CD4-positive, alpha-beta T cell treated with Interleukin-10 for 1 hour (primary cell): ENCODE measurements at places on chromosomes 16 and 17.

GRCh38 chr16:68105611-68106010 lies 20.4 kb downstream of the NFATC3 start:
- DNase-seq: no peak

DNA sequence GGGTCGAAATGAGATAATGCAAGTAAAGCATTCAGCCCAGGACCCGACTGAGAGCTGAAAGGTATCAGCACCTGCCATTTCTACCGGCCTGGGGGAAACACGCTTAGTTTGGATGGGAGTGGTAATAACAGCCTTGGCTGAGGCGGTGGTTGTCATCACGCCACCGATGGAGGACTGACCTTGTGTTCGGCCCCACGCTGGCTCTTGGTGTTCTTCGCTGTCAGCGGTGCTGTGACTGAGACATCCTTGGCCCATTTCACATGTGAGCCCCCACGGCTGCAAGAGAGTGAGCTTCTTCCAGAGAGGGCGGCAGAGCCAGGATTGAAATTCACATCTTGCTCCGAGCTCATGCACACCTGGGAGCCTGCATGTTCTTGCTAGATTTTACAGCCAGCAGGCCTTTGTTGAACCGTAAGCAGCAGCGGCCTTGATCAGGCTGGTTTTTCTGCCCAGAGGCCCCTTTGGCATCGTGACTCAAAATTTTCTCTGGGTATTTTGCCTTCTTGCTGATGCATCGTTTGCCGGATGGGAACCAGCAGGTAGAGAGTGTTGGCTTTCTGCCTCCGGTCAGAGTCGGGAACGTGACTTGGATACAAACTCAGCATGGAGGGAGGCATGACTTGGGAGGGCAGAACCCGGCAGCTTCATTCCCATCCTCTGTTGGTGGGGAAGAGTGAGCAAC lies 341.5 kb downstream of the SNX29 start:
- no peak for DNase-seq

DNA sequence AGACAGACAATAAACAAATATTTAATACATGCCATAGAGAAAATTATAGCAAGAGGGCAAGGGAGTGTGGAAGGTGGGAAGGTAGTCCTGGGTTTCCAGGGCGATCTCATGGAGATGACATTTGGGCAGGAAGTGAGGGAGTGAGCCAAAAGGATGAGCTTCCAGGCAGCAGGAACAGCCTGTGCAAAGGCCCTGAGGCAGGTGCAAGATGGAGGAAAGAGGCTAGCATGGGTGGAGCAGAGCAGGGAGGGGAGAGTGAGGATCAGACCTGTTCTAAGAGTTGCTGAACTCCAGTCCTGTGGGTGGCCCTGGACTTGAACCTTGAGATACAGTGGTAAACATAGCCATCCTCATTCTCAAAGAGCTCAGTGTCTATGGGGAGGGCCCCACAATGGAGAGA lies 94.7 kb downstream of the MGAT5B start:
- DNase-seq: no peak

GRCh38 chr17:36509272-36509985 lies 22.9 kb downstream of the ZNHIT3 start:
- DNase-seq: no peak

DNA sequence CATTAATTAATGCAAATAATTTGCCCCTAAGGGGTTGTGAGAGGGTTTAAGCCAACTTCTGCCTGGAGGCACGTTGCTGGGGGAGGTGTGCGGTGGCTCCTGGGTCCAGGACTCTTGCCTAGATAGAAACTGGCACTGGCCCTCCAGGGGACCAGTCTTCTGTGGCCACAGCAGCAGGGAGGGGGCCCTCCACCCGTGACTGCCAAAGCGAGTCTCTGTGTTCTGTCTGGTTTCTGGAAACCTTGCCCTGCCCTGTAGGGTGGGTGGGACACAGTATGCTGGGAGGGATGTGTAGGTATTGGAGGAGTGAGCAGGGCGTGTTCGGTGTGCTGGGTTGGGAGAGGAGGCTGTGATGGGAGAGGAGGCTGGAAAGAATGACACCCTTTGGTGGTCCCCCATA lies 78.8 kb downstream of the TBC1D16 start:
- DNase-seq: no peak

GRCh38 chr16:19831678-19832077 lies 53.0 kb downstream of the GPRC5B start:
- DNase-seq: no peak

DNA sequence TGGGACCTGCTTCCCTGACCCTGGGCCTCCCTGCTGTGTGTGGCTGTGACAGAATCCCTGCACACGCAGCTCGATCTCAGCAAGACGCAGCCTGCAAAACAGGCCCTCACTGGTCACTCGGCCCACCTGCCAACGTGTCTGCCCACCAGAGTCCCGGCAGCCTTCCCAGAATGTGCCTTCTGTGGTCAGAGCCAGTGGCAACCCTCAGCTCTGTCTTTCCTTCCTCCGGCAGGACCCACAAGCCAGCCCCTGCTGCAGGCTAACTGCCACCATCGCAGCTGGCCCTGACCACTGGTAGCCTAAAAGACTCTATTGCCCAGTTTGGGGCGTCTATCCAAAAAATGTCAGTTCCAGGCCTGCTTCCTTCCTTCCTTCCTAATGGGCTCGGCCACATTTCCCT lies 83.2 kb downstream of the LITAF start:
- DNase-seq: no peak

GRCh38 chr17:64081802-64082799 lies 47.8 kb downstream of the ERN1 start:
- DNase-seq: peak; percentile 66

DNA sequence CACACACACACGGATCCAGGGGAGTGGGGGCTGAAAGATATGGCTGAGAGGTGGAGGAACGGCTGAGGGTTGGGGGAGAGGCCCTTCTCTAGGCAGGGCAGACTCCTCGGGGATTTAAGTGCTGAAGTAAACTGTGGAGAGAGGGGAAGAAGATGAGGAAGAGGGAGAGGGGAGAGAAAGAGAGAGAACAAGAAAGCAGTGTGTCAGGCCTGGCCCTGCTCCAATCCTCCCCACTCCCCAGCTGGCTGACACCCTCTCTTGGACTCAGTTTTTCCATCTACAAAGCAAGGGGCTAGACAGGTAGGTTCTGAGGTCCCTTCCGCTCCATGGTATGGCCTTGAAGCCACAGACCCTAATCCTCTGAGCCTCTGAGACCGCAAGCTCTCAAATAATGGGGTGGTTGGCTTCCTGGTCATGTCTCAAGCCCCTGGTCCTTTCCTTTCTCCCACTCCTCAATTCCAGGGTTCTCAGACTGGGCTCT lies 2.0 kb downstream of the VAMP2 start:
- peak; percentile 35 for DNase-seq

DNA sequence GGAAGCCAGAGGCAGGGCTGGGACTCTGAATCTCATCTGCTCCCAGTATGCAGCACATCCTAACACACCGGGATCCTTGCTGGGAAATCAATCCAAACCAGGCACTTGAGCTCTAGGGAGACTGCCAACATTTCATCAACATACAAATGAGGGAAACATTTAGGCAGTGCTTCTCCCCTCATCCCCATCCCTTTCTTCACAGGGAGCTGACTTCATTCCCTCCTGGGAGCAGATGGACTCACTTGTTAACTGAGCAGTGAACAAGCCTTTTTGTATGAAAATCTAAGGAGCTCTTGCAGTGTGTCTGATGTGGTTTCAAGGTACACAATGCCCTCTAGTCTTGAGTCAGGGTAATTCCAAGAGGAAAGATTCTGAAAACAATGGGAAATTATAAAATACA lies 96.3 kb downstream of the TMEM114 start:
- DNase-seq: no peak

- DNase-seq: no peak
Observed at GRCh38 chr16:47278306-47278970, 134.7 kb upstream of the NETO2 start.

GRCh38 chr16:86297391-86297790 lies 212.9 kb upstream of the FOXF1 start:
- no peak for DNase-seq

DNA sequence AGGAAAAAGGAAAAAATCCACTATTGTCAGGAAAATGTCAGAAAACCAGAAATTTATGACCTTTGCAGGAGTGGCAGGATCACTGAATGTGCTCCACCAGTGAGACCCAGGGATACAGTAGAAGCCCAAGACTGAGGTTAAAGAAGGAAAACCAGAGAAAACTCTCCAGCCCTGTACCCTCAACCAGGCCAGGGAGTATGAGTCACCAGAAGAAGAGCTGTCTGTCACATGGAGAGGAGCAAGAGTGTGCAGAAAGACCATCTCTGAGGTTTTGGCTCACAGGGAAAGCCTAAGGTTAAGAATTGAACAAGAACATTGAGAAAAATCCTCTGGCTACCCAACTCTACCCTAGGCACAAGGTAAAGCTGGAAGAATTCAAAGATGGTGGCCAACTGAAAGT lies 47.6 kb upstream of the MON1B start:
- no peak for DNase-seq

GRCh38 chr17:68431045-68431608 lies 26.2 kb downstream of the WIPI1 start:
- DNase-seq: no peak

DNA sequence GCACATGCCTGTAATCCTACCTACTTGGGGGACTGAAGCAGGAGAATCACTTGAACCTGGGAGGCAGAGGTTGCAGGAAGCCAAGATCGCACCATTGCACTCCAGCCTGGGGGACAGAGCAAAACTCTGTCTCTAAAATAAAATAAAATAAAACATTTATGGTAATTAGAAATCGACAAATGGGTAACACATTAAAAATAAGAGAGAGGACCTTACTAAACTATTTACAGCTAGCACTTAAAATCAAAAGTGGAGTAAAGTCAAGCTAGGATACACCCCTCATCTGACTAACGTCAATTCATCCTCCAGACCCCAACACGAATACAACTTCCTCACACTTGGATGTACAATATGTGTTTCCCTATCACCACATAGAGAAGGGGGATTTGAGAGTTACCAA lies 27.8 kb upstream of the RHOT1 start:
- DNase-seq: no peak

GRCh38 chr16:86591270-86591669 lies 12.9 kb downstream of the FOXL1 start:
- DNase-seq: no peak

GRCh38 chr16:28882551-28883160 lies 4.4 kb downstream of the ATP2A1 start:
- DNase-seq: no peak

DNA sequence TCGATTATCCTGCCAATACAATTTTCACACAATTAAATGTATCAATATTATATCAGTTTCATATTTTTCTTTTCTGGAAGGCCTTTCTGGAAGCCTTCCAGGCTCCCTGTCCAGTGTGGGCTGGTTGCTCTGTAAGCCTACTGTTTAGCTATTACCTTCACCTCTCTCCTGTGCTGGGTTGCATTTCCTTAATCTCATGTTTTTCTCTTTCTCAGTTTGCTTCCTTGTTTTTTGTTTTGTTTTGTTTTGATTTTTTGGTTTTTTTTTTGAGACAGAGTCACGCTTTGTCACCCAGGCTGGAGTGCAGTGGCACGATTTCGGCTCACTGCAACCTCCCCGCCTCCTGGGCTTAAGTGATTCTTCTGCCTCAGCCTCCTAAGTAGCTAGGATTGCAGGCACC lies 6.8 kb downstream of the SEPHS2 start:
- no peak for DNase-seq

DNA sequence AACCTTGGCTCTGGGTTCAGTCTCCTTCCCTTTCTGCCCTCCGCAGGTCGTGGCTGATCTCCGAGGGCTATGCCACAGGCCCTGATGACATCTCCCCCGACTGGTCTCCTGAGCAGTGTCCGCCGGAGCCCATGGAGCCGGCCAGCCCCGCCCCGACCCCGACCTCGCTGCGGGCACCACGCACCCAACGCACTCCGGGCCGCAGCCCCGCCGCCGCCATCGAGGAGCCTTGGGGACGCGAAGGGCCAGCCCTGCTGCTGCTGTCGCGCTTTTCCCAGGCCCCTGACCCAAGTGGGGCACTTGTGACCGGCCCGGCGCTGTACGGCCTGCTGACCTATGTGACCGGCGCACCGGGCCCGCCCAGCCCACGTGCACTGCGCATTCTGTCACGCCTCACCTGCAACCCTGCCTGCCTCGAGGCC lies 5.1 kb downstream of the ARMC5 start:
- DNase-seq: no peak

DNA sequence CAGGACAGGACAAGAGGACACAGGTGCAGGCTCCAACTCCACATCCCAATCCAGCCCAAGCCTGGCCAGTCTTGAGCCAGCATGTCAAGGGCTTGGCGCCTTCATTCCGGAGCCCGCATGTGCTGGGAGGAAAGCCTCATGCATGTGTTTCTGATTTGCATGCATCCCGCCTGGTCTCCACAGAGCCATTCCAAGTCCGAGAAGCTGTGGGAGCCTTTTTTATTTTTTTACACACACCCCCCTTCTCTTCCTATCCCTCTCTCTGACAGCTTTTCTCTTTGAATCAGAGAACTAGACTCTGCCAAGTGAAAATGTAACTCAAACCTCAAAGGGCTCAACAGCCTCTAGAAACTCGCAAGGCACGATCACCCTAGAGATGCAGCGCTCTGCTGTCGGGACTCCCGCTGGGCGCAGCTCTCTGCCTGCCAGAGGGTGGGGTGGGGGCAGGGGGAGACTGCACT lies 45.1 kb downstream of the NOG start:
- no peak for DNase-seq

- DNase-seq: no peak
Observed at GRCh38 chr16:66382966-66383299, 16.4 kb downstream of the CDH5 start.

GRCh38 chr17:48333034-48333530 lies 96.9 kb downstream of the SKAP1 start:
- DNase-seq: no peak

GRCh38 chr16:67853670-67854069 lies 6.2 kb upstream of the CENPT start:
- no peak for DNase-seq

- DNase-seq: no peak
Observed at GRCh38 chr16:89712274-89712781, 8.4 kb downstream of the VPS9D1 start.

GRCh38 chr16:56520251-56520577 lies 390 bp upstream of the BBS2 start:
- no peak for DNase-seq
